Hindlimb muscle (tissue), 1 donor: ENCODE measurements at places on chromosomes 2 and 18.

DNA sequence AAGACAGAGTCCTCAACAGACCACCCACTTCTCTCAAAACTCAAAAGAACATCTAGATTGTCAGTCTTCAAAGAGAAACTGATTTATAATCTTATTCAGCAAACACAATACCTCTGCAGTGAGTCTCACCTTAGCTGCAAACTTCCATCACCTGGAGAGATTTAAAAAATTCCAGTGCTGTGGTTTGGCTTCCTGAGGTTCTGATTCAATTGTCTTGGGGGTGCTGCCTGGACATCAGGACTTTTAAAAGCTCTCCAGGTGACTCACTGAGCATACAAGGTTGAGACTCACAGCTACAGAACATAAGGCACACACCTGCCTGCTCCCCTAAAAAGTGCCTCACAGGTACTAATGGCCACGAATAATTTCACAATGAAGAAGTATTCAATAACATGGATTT is 40.3 kb downstream of the RNF152 start:
- no peak for DNase-seq

GRCh38 chr18:39341129-39341528 is 1775.5 kb upstream of the CELF4 start:
- DNase-seq = no peak

- no peak for DNase-seq
These were observed 89.9 kb downstream of the LYPD6 start for GRCh38 chr2:149420053-149420963.

- DNase-seq = no peak
These were observed 5.2 kb downstream of the TTC39C start for GRCh38 chr18:24019641-24020331.

DNA sequence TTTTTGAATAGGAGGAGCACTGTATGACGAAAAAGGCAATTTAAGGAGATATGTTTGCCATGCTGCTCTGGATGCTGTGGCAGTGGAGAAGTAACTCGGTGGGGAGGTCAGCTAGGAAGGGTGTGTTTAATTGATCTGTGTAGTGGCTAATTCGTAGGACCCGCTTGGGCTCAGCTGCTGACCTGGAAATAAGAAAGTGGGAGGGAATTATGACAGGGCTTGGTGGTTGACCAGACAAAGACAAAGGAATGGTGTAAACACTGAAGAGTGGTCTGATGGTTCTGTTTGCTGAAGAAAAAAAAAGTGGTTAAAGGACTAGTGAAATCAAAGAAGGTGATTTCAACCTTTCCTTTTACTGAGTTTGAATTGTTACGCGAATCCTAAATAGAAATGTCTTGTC is 146.0 kb downstream of the MAP4K4 start:
- no peak for DNase-seq

GRCh38 chr18:35730691-35731370 is 149.3 kb downstream of the GALNT1 start:
- peak; percentile 33 for DNase-seq

DNA sequence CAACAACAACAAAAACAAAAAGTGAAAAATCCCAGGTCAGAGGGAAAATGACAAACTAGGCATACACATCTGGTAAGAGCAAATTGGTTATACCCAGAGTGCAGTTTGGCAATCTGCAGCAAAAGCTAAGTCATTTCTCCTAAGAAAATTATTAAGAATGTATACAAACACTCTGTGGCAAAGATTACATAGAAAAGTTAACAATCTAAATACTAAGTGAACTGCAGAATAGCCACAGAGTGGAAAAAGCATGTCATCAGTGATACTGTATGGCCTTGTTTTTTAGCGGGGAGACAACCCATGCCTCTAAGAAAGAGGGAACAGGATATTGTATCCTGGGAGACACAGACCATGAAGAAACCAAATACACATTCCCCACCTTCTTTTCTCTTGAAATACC is 136.0 kb upstream of the ITGB6 start:
- DNase-seq = no peak
